ENCODE measurements at places on chromosomes 13 and 19. TPM values are rescaled to one million over a fixed set of nuclear protein-coding genes. Genes with fewer than 3 reads are reported as not detected.
A peak's percentile ranks its signal among the peaks of the same experiment; 100 is the strongest.

The HNRNPM gene
- 92.7 TPM for total RNA-seq

The FAM216B gene
- 0.05 TPM for total RNA-seq

DNA sequence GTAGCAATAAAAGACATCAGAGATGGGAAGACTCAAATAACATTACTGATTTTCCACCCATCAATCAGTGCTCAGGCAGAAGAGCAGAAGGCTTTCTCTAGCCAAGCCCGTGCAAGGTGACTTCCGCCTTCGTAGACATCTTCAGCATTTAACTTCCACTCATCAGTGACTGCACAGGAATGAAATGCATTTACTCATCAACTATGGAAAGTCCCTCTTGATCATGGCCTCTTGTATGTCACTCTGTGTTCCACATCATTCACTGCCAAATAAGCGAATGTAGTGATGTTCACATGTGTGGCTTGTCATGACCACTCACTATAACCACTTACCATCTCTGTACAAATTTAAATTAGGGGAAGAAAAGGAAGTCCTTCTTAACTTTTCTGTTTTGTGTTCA is 49.4 kb downstream of the SACS start:
- no peaks in the 10 kb centered on the region for H3K27me3 ChIP-seq
- H3K27ac ChIP-seq = no peak overlapping the region

GRCh38 chr19:33312065-33312464 is 9.7 kb upstream of the CEBPA start:
- no peaks in the 10 kb centered on the region for H3K36me3 ChIP-seq
- DNase-seq = no peak
- H3K27me3 ChIP-seq = no peaks in the 10 kb centered on the region
- H3K27ac ChIP-seq = no peak overlapping the region

DNA sequence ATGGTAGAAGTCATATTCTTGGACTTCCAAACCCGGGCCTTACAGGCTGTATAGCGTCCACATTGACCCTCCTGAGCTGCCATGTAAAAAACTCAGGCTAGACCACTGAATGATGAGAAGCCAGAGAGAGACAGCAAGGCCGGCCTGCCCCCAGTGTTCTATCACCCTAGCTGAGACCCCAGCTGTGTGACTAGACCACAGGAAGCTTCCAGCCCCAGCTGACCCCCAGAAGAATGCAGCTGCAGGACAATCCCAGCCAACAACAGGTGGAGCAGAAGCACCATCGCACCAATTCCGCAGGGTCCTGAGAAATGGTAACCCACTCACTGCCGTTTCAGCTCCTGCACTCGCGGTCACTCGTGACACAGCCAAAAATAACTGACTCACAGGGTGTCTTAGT is 2.9 kb upstream of the ATP11A start:
- no peak overlapping the region for H3K4me3 ChIP-seq
- H3K36me3 ChIP-seq = no peaks in the 10 kb centered on the region
- no peak for DNase-seq
- peaks cover 3% of the 10 kb centered on the region for H3K27me3 ChIP-seq
- H3K4me1 ChIP-seq = peaks cover 2% of the 10 kb centered on the region
- no peak overlapping the region for H3K27ac ChIP-seq

GRCh38 chr19:49595819-49596404 is 4.9 kb downstream of the PRR12 start:
- no peaks in the 10 kb centered on the region for H3K27me3 ChIP-seq
- H3K27ac ChIP-seq = no peak overlapping the region
- peaks cover 16% of the 10 kb centered on the region for H3K4me1 ChIP-seq
- no peak overlapping the region for H3K4me3 ChIP-seq
- H3K36me3 ChIP-seq = peaks cover 66% of the 10 kb centered on the region

The GTPBP3 gene
- 8.9 TPM for total RNA-seq

The ZNF492 gene
- 2.0 TPM for total RNA-seq

- H3K4me3 ChIP-seq = no peak overlapping the region
- H3K36me3 ChIP-seq = no peaks in the 10 kb centered on the region
- H3K27ac ChIP-seq = no peak overlapping the region
- H3K27me3 ChIP-seq = no peaks in the 10 kb centered on the region
These were observed 15.6 kb downstream of the ELL start for GRCh38 chr19:18506101-18506930.

GRCh38 chr19:18603958-18604819 is 2.4 kb downstream of the CRLF1 start:
- no peak for DNase-seq
- H3K27ac ChIP-seq = no peak overlapping the region
- H3K27me3 ChIP-seq = peaks cover 68% of the 10 kb centered on the region
- H3K4me1 ChIP-seq = no peaks in the 10 kb centered on the region
- no peak overlapping the region for H3K4me3 ChIP-seq

The SIAH3 gene
- total RNA-seq = 0.14 TPM

DNA sequence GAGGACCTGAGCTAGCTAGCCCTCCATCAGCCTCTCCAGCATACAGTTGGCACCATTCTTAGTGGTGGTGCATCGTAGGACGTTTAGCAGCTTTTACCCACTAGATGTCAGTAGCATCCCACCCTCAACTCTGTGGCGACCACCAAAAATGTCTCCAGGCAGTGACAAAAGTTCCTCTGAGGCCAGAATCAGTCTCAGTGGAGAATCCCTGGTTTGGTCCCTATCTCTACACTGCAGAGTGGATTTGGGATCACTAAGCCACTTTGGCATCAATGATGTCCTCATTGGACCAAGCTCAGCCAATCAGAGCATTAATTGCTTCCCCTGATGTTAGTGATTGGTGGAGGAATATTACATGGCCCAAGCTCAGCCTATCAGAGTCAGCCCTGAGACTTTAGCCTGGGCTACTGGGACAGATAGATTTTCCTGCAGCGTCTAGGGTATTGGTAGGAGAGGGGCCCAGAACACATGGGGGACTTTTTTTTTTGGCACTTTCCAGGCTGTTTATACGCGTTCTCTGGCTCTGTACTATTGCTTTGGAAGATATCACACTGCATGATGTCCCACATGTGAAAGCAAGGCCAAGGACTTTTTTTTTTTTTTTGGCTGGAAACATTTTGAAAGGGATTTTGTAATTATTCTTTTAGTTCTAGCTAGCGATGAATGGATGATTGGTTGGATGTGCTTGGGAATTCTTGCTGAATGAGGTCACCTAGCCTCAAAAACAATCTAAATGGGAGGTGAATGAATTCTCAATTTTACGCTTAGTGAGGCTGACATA is 7.0 kb downstream of the TMEM221 start:
- no peak overlapping the region for H3K4me3 ChIP-seq
- no peaks in the 10 kb centered on the region for H3K4me1 ChIP-seq
- peak overlapping the region; percentile 55 for H3K27ac ChIP-seq
- H3K27me3 ChIP-seq = no peaks in the 10 kb centered on the region
- peak; percentile 56 for DNase-seq

The TTYH1 gene
- total RNA-seq = 0.61 TPM

- H3K27me3 ChIP-seq = no peaks in the 10 kb centered on the region
- H3K36me3 ChIP-seq = peaks cover 38% of the 10 kb centered on the region
- DNase-seq = no peak
- H3K27ac ChIP-seq = no peak overlapping the region
- H3K4me3 ChIP-seq = no peak overlapping the region
- peaks cover 31% of the 10 kb centered on the region for H3K4me1 ChIP-seq
These were observed 6.9 kb downstream of the PEAK3 start for GRCh38 chr19:2274931-2275535.

DNA sequence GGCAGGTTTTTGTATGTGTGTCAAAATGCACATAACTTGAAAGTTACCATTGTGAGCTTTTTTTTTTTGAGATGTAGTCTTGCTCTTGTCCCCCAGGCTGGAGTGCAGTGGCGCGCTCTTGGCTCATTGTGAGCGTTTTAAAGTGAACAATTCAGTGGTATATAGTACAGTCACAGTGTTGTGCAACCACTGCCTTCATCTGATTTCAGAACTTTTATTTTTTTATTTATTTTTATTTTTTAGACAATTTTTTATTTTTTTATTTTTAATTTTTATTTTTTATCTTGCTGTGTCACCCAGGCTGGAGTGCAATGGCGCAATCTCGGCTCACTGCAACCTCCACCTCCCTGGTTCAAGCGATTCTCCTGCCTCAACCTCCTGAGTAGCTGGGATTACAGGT is 15.0 kb downstream of the SLC25A42 start:
- DNase-seq = no peak
- no peaks in the 10 kb centered on the region for H3K27me3 ChIP-seq
- H3K4me3 ChIP-seq = no peak overlapping the region

DNA sequence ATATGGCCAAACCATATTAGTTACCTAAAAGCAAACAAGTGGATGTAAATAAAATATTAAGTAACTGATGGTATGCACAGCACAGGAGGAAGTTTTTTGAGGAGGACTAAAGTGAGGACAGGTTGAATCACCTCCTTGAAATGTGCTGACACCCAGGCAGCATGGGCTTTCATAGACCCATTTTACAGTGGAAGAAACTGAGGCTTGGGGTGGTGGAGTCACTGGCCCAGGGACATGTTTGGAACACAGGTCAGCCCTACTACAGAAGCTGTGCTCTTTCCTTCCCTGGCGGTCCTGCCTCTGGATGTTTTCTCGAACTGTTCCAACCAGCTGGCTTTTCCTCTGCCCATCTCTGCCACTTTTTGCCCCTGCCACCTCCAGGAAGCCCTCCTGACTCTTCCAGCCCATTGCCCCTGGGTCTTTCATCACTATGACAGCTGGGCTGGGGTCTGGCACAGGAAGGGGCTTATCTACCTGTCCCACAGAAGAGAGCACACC is 11.2 kb upstream of the PTPRS start:
- H3K27me3 ChIP-seq = no peaks in the 10 kb centered on the region
- H3K4me3 ChIP-seq = no peak overlapping the region
- DNase-seq = no peak
- no peaks in the 10 kb centered on the region for H3K4me1 ChIP-seq
- H3K36me3 ChIP-seq = no peaks in the 10 kb centered on the region
- H3K27ac ChIP-seq = no peak overlapping the region

The RDH8 gene
- total RNA-seq = not detected

- peaks cover 2% of the 10 kb centered on the region for H3K36me3 ChIP-seq
- peaks cover 45% of the 10 kb centered on the region for H3K27me3 ChIP-seq
- H3K4me1 ChIP-seq = peaks cover 42% of the 10 kb centered on the region
- H3K4me3 ChIP-seq = no peak overlapping the region
- no peak for DNase-seq
These were observed 1.7 kb downstream of the TBXA2R start for GRCh38 chr19:3604987-3605343.

The ZNF844 gene
- 4.6 TPM for total RNA-seq

DNA sequence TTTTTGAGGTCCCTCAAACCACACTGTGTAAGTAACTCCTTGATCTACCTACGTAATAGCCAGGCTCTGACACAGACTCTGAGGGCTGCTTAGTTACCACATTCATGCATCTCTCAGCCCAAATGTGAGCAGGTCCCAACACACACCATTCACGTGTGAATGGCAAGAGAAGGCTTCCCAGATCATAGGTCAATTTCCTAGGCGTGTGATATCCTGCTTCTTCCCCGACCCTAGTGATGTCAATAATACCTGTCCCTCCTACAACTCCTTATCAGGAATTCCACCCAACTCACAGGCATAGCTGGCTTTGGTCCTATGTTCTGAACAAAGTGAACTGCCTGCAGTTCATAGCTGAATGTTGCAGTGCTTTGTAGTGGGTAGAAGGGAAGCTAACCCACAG is 334.5 kb downstream of the RFC3 start:
- no peak overlapping the region for H3K4me3 ChIP-seq
- DNase-seq = no peak
- no peak overlapping the region for H3K27ac ChIP-seq
- no peaks in the 10 kb centered on the region for H3K4me1 ChIP-seq
- H3K36me3 ChIP-seq = no peaks in the 10 kb centered on the region

The DPF1 gene
- total RNA-seq = 0.24 TPM

The IL11 gene
- 0.38 TPM for total RNA-seq

DNA sequence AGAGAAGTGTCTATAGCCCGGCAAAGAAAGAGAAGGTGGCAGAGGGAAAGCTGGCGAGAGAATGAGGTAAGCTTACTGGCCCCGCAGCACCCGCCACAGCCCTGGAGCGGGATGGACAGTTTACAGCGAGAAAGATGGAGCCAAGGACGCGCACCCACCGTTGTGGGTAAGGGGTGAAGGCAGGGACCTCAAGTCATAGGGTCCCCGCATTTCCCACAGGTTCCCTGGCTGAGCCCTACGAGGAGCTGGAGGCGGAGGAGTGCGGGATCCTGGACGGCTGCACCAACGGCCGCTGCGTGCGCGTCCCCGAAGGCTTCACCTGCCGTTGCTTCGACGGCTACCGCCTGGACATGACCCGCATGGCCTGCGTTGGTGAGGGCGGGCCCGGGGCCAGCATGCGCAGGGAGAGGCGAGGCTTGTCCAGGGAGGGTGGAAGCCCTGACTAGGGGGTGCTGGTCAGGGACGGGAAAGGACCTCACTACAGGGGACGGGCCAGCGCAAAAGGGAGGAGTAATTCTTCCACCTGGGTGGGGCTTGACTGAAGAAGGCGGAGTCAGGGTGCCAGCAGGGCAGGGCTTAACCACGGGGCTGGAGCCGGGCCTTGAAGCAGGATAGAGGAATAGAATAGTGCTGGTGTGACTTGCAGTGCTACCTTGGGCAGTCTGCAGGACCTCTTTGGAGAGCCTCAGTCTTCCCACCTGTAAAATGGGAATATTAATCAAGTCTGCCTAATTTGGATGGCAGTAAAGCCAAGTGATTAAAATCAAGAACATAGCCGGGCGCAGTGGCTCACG is 26.5 kb downstream of the LTBP4 start:
- no peaks in the 10 kb centered on the region for H3K27me3 ChIP-seq
- no peaks in the 10 kb centered on the region for H3K4me1 ChIP-seq
- DNase-seq = no peak
- no peak overlapping the region for H3K4me3 ChIP-seq
- H3K27ac ChIP-seq = no peak overlapping the region

GRCh38 chr13:51286135-51287002 is 53.1 kb upstream of the SERPINE3 start:
- H3K27me3 ChIP-seq = no peaks in the 10 kb centered on the region
- no peaks in the 10 kb centered on the region for H3K36me3 ChIP-seq
- no peak overlapping the region for H3K27ac ChIP-seq
- peak; percentile 14 for DNase-seq
- H3K4me1 ChIP-seq = no peaks in the 10 kb centered on the region
